ENCODE measurements at places on chromosomes 16 and 17. TPM values are rescaled to one million over a fixed set of nuclear protein-coding genes. Genes with fewer than 3 reads are reported as not detected.

GGNBP2 gene
- total RNA-seq, result 55.6 TPM

METTL9 gene
- total RNA-seq, result 108 TPM

EPN3 gene
- total RNA-seq, result 2.2 TPM

GPR179 gene
- not detected for total RNA-seq

WFDC1 gene
- 0.24 TPM for total RNA-seq

ABCA9 gene
- total RNA-seq, result not detected

MPP3 gene
- total RNA-seq, result 6.9 TPM
